Type B pancreatic cell (in vitro differentiated cells): ENCODE measurements at places on chromosomes 16 and 17. TPM values are rescaled to one million over a fixed set of nuclear protein-coding genes. Genes with fewer than 3 reads are reported as not detected.
A peak's percentile ranks its signal among the peaks of the same experiment; 100 is the strongest.

- no peak for DNase-seq
Measured at GRCh38 chr17:50175035-50175807, 9.4 kb downstream of the SGCA start.

DNA sequence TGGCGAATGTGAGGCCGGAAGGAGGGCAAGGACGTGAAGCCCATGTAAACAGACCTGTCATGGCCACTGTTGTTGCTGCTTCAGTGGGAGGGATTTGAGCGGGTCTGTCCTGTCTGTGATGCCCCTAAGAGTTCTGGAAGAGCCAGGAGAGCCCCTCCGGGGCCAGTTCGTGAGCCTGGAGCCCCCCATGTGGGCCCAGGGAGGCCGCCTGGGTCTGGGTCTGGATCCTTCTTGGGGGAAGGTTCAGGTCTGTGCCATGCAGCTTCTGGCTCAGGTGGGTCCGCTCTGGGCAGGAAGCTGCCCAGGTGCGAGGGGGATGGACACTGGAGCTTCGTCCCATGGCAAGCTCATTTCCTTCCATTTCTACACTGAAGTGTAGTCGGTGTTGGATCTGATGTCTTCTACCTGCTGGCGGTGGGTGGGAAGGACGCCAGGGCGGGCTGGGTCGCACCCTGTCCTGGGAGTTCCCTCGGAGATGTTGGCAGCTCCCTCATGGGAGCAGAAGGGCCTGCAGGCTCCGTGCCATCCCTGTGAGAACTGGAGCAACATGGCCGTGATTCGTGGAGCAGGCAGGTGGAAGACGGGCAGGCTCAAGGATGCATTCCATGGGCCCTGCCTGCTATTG lies 11.2 kb upstream of the WFIKKN1 start:
- DNase-seq, result no peak

DNA sequence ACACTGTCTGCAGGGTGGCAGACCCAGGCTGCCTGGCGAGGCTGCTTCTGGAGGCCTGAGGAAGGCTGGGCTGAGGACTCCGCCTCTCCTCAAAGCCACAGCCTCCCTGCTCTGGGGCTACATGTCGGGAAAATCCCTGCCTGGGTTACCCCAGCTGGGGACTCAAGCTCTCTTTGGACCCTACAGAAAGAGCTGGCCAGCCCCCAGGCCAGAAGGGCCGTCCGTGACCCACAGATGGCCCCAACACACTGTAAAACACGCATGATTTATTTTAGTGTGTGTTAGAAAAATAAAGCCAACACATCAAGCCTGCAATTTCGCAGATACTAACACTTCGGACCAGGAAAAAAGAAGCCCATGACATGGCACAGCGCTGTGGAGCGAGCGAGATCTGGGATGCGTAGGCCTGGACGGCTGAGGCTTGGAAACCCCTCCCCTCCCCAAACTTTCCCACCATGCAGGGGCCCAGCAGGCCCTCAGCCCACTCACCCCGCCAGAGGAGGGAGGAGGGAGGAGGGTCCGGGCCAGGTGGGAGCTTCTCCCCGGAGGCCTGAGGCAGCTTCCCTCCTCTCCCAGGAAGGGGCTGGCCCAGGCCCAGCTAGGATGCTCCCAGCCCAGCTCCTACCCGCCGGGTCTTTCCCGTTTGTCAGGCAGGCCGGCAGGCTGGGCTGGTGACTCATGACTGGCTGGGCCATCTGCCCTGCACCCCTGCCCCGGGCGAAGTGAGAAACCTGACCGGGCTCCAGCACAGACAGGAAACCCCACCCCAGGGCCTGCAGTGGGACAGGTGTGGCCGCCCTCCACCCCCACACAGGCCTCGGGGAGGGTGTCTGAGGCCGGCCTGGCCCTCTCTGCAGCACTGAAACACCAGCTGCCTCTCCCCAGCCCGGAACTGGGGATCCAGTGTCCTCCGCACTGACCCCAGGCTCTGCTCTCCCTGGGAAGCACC lies 34.1 kb upstream of the SLC38A10 start:
- DNase-seq, result peak; percentile 86

- DNase-seq, result peak; percentile 94
Measured at GRCh38 chr17:40358323-40359038, 6.1 kb downstream of the GJD3 start.

DNA sequence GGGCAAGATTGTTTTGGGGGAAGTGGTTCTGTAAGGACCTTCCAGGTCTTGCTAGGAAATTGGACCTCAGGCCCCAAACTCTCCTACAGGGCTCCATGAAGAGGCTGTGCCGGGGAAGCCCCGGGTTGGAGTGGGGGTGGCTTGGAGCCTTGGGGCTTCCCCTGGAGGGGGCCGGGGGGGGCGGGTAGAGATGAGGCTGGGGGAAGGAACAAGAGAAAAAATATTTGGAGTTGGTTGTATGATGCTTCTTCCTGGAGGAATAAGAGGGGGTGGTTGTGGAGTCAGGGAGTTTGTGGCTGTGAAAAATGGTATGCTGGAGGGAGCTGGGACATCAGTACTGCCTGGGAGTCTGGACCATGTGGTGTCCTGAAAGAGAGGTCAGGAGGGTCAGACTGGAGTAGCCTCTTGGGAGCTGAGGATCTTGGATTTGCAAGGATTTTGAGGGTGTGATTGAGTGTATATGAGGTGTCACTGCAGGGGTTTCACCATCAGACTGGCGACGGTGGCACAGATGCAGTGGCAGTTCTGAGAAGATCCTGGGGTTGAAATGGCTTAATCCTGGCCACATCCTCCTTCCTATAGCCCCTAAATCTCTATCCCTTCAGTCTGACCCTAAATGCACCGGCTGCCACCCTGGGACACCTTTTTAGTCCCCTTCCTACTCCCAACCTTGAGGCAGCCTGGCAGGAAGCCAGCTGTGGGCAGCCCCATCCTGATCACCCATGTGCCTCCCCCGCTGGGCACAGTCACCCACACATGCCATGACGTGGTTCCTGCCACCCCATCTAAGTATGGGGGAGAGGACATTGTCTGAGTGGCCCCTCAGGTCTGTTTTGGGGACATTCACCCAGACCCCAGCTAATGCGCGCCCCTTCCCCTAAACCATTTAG lies 10.9 kb downstream of the RARA start:
- no peak for DNase-seq

ZNF423 gene
- 6.1 and 72.6 TPM in 2 replicates for total RNA-seq

DNA sequence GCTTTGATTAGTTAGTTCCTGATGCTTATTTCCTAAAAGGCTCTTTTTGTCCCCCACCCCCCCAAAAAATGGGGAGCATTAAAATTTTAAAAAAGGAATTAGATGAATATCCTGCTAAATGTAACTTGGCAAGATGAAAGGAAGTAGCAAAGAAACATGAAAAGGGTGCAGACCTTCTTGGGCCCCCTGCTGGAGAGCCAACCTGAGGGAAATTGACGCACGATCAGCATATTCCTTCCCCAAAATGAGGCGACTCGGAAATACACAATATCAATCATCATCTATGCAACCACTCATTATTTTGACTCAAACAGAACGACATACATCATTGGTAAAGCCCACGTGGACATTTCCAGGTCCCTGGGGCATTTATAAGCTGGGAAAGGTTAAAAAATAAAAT lies 59.7 kb downstream of the GRIN2A start:
- DNase-seq, result no peak

DNA sequence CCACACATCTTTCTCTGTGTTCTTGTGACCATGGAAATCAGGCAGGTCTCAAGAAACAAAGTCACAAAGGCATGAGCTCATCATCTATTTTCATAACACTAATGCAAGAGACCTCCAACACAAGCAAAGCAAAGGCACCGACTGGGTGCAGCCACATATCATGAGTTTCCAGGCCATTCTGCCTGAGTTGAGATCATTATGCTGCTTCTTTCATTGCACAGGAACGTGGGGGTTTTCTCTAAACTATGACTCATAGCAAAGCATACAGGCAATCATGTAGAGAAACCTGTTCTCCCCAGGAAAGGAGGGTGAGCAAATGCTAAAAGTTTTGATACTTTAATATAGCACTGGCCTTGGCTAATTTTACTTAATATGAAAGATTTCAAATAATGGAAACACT lies 60.7 kb downstream of the GRIN2A start:
- no peak for DNase-seq

GRCh38 chr17:17506181-17506741 lies 10.1 kb upstream of the RASD1 start:
- no peak for DNase-seq

DNA sequence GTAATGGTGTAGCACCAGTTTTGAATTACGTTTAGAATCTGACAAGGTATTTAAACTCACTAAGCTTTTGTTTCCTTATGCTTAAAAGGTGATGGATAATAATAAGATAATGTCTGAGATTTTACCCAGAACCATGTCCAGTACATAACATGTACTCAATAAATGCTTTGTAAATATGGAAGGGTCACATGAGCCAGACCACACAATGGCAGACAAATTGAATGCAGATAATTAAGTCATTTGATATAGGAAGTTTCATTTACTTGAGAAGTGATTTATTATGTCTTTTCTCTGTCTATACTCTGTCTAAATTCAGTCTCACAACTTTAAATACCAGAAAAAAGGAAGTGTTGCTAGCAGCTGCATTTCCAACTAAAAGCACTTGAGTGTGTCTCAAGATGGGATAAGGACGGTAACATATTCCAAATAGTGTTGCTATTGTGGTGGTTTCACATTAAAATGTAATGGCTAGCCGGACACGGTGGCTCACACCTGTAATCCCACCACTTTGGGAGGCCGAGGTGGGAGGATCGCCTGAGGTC lies 52.5 kb upstream of the DHX40 start:
- DNase-seq, result peak; percentile 15

DNA sequence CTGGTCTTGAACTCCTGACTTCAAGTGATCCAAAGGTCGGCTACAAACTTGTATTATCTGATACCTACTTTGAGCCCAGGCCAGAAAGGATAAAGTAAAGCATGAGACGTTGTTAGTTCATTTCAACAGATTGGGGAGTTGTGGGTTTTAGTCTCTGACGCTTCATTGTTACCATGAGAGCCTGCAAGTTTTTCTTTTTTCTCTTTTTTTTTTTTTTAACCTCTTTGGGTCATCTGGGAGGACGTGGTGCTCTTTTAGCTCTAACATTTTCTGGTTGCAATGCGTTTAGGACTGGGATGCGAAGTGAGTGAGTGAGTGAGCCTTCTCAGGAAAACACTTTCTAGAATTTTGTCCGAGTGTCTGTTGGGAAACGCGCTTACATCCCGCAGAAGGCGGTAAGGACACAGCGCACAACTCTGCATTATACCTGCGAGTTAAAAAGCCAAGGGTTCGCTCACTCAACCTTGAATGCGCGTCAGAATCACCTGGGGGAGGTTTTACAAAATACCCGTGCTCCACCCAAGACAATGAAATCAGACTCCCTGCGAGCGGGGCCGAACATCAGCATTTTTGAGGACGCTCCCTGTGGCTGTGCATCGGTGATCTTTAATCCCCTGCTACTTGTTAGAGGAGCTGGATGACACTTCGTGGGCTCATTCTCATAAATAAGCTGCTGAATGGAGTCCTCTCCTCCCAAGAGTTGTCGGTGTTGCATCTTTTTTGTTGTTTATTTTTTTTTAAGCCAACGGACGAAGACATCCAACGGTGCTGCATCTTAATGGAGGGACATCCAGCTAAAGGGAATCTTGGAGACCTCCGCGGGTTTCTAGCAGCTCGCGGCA lies 629 bp upstream of the RNF135 start:
- no peak for DNase-seq

DNA sequence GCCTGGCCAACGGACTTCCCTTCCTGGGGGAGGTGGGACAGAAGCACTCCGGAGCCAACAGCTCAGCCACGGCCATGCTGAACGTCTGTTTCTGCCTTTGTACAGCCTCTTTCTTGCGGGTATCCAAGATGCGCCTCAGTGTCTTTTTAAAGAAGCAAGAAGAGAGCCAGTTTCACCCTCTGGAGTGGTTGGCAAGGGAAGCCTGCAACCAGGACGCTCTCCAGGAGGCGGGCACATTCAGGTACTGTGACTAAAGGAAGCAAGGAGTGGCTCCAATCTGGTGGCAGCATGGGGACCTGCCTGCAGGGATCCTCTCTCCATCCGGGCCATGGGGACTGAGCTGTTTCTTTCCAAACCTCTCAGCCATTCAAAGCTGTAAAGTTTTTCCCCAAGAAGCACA lies 60.6 kb upstream of the ENDOV start:
- DNase-seq, result no peak

PRR35 gene
- 0.12 TPM in 2 replicates for total RNA-seq

GRCh38 chr17:36934692-36935630 lies 2.3 kb upstream of the LHX1 start:
- DNase-seq, result no peak

CCT6B gene
- total RNA-seq, result 1.5 and 1.8 TPM in 2 replicates

SLC5A11 gene
- 0.45 and 0.63 TPM in 2 replicates for total RNA-seq

RNF112 gene
- total RNA-seq, result 0.60 and 1.2 TPM in 2 replicates

- no peak for DNase-seq
Measured at GRCh38 chr17:38578229-38579082, 27.3 kb downstream of the SRCIN1 start.

NHLRC4 gene
- 0.52 and 1.4 TPM in 2 replicates for total RNA-seq
